M059J (cell line): ENCODE measurements at places on chromosomes 4 and X.

DNA sequence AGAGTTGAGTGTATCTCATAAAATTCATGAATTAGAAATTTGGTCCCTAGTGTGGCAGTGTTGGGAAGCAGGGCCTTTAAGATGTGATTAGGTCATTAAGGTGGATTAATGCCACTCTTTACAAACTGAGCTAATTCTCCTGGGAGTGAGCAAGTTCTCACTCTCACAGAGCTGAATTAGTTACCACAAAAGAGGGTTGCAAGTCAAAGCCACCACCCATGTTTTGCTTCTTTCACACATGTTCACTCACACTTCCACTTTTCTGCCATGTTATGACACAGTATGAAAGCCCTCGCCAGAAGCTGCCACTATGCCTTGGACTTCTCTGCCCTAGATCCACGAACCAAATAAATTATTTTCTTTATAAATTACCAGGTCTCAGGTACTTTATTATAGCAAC lies 332.1 kb downstream of the ARAP2 start:
- DNase-seq, result no peak

DNA sequence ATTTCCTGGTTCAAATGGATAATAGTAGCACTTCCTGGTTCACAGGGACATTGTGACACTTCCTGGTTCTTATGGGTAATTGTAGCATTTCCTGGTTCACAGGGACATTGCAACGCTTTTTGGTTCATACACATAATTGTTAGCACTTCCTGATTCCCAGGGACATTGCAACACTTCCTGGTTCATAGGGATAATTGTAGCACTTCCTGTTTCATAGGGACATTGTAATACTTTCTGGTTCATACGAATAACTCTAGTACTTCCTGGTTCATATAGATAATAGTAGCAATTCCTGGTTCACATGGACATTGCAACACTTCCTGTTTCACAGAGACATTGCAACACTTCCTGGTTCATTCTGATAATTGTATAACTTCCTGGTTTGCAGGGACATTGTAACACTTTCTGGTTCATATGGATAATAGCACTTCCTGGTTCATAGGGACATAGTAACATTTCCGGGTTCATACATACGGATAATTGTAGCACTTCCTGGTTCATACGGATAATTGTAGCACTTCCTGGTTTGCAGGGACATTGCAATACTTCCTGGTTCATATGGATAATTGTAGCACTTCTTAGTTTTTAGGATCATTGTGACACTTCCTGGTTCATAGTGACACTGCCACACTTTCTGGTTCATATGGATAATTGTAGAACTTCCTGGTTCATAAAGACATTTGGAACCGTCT lies 61.6 kb upstream of the CD99 start:
- DNase-seq, result no peak

DNA sequence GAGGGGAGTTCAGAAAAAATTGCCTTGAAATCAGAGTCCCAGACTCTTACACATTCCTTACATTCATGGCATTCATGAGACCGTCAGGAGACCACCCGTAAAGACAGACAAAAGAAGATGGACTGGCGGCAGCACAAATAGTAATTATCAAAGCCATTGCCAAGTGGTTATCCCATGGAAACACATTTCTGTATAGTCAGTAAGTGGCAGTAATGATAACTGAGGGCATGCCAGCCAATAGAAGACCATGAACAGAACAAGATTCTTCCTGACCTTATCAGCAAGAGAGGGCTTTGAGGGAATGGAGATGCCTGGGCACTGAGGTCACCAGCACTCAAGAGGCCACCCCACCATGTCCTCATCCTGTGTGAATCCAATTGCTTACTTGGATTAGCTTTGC lies 121.7 kb upstream of the HCCS start:
- DNase-seq, result peak; percentile 26

GRCh38 chr4:81255524-81255923 lies 40.5 kb upstream of the PRKG2 start:
- peak; percentile 41 for DNase-seq

- peak; percentile 78 for DNase-seq
Measured at GRCh38 chr4:129095811-129096454, at the start of gene C4orf33. Gene C4orf33, plus strand, starts transcription at chr4:129096152. Its CDS starts 6,459 bp downstream, at chr4:129102611.

GRCh38 chr4:15489551-15489950 lies 19.9 kb downstream of the CC2D2A start:
- no peak for DNase-seq

DNA sequence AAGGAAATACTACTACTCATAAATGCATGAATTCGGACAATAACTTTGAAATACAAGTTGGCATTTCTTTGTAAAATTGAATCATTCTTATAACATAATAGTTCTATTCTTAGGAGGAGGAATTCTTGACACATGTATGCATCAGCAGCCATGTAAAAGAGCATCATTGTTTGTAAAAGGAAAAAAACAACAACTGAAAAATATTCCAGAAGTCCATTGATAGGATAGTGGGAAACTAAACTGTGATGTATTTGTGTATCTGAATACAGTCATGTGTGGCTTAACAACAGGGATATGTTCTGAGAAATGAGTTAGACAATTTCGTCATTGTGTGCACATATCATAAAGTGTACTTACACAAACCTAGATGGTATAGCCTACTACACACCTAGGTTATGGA lies 102.0 kb upstream of the SH3RF1 start:
- no peak for DNase-seq

DNA sequence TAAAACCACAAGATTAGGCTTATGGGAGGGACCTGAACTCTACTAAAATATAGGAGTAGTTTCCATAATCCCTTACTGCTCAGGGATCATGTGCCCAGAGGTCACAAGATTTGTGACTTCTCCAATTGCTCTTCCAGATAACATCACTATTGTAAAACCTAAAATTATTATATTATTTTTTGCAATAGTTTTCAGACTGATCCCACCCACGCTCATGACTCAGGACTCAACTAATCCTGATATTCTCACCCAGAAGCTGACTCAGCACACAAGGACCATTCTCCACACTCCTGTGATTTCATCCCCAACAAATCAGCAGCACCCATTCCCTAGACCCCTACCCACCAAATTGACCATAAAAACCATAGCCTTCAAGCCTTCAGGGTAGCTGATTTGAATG lies 24.0 kb upstream of the RPL34 start:
- no peak for DNase-seq

DNA sequence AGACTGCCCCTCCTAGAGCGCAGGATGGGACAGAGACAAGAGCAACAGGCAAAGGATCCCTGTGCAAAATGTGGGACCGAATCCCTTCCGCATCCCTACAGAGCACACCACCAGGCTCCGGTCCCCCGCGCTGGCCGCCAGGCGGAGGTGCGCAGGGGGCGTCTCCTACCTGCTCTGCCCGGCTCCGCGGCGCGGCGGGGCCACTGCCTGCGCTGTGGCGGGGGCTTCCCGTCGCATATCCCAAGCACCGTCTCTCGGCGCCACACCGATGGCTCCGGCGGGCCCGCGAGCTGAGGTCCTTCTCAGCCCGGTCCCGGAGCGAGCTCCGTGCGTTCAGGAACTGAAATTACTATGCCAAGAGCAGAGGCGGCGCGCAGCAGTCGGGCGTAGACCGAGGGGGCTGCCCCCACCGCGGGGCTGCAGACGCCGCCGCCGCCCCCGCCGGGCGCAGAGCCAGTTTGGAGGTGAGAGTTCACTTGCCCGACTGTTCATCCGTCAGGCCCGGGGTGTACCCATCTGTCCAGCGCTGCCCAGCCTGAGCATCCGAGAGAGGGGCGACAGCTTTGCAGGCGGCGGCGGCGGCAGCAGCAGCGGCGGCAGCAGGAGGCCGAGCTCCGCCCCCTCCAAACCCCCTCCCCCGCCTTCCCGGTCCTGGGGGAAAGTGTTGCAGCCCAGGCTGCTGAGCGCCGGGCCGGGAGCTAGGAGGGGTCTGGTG lies at the start of gene GPRIN3:
Gene GPRIN3, minus strand, starts transcription at position 355 of the 715 bp plus-strand sequence. CDS start 57,690 bp downstream, outside the sequence.
- DNase-seq, result no peak

DNA sequence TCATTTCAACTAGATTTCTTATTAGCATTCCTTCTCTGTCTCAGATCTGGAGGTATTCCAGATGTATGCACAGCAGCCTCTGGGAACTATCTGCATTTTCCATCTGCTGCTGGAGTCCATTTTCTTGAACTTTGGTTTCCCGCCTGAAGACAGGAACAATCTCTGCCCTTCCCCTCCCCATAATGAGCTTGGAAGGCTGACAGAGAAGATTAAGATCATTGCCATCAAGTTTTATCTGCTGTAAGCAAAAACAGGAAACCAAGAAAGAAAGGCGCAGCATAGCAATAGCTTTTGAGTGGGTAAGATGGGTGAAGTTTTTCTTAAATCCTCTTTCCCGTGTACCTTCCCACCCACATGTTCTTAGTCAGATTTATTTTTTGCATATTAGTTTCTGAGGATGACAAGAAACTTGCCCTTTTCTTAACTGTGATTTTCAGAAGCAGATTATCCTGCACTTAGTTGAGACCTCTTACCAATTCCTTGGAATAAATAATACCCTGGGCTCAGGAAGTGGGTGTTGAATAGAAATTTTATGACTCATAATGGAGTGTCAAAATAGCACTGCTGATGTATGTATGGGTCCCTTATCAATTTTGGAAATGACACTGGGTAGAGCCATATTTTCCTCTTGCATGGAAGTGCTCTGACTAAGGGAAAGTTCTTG lies 78.3 kb downstream of the CT47B1 start:
- DNase-seq, result peak; percentile 26

GRCh38 chrX:69362856-69363255 lies 141.3 kb upstream of the NALF2 start:
- DNase-seq, result peak; percentile 5

DNA sequence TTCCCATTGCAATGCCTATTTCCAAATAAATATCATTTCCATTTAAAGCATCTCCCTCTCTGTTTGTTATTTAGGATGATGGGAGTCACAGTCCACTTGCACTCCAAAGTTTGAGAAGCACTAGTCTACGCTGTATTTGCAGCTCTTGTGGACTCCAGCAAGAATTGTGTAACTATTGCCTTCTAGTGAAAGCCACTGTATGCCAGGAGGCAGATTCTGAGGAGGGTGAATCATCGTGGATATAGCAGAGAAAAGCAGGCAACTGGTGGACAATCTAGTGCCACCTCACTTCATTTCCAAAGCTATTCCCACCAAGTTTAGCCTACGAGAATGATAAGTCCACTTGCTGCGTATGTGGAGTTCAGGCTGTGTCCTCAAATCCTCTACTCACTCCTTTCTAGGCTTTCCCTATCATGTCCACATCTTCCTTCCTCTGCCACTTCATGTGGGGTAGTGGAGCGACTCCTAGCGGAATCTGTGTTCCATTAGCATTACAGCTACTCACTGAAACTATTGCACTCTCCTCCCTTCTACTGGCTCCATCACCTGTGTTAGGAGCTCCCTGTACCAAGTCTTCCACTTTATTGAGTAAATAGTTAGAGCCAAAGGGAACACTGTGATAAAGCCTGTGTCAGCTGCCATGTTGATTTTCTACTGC lies 501.8 kb upstream of the GALNT7 start:
- no peak for DNase-seq

DNA sequence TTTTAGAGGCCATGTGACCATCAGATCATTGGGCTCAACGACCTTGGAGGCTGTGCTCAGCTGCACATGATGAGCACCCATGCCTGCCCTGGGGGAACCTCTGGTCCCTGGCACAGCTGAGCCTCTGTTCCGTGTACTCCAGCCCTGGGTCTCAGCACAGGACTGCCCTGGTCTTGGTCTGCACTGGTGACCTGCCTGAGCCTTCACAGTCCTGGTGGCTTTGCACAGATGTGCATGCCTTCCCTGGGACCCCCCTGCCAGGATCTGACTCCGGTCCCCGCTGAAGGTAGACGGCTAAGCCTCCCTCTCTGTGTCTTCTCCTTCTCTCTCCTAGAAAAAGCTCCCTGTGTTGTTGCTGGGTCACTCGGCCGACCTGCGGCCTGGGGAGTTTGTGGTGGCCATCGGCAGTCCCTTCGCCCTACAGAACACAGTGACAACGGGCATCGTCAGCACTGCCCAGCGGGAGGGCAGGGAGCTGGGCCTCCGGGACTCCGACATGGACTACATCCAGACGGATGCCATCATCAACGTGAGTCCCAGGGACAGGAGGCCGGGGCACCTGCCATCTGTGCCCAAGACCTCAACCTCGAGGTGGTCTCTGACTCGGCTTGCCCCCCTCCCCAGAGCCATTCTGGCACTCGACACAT lies 21.6 kb downstream of the HTRA3 start:
- no peak for DNase-seq

- peak; percentile 37 for DNase-seq
Measured at GRCh38 chr4:153771046-153771445, 11.2 kb upstream of the RNF175 start.

DNA sequence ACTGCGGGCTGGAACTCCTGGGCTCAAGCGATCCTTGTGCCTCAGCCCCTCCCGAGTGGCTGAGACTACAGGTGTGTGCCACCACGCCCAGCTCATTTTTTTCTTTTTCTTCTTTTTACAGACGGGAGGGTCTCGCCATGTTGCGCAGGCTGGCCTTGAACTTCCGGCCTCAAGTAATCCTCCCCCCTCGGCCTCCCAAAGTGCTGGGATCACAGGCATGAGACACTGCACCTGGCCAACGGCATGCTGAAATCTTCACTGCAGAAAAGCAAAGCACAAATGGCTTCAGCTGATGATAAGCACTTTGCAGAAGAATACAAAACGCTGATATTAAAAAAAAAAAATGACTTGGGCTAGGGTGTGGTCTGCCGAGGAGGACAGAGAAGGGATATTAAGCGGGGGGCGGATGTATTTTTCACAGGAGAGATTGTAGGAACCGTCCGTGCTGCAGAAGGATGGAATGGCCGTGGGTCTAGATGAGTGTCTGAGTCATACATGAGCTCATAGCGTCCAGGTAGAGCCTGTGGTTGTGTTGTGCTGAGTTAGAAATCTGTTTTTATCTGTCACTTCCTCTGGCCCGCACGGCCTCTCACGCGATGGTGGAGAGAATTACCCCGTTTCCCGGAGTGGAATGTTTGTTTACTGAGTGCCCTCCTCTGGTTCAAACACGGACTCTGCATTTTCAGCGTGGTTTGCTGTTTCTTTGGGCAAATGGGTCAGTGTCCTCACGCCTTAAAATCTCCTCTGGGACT lies 8.5 kb upstream of the AKAP17A start:
- peak; percentile 92 for DNase-seq

DNA sequence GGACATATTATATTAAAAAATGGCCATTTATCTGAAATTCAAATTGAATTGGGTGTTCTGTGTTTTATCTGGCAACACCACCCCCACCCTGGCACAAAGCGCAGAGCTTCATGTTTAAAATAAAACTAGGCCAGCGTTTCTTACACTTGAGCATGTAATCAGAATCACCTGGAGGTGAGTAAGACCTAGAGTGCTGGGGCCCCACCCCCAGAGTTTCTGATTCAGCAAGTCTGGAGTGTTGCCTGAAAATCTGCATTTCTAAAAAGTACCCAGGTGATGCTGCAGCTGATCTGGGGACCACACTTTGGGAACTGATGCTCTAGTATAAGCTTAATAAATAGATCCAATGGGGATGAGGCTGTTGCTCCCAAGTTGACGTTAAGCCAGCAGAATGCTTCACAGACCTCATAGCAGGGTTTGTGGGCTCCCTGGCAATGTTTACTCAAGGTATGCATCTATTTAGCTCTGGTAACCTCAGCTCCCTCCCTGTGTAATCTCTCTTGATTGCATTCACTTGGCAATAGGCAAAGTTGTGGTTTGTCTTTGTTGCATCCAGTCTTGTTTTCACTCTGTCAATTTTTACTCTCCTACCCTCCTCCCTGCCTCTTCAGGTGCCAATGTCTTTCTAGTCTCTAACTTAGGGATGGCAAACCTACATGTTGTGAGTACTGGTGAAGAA lies 99.8 kb upstream of the TEX13D start:
- peak; percentile 26 for DNase-seq

GRCh38 chr4:150379454-150379853 lies 202.5 kb upstream of the MAB21L2 start:
- peak; percentile 20 for DNase-seq
